Stromal cell of bone marrow (primary cell): ENCODE measurements at places on chromosomes 12 and 14.

GRCh38 chr14:63910583-63911363, 58.0 kb downstream of the SYNE2 start:
- no peak for DNase-seq

DNA sequence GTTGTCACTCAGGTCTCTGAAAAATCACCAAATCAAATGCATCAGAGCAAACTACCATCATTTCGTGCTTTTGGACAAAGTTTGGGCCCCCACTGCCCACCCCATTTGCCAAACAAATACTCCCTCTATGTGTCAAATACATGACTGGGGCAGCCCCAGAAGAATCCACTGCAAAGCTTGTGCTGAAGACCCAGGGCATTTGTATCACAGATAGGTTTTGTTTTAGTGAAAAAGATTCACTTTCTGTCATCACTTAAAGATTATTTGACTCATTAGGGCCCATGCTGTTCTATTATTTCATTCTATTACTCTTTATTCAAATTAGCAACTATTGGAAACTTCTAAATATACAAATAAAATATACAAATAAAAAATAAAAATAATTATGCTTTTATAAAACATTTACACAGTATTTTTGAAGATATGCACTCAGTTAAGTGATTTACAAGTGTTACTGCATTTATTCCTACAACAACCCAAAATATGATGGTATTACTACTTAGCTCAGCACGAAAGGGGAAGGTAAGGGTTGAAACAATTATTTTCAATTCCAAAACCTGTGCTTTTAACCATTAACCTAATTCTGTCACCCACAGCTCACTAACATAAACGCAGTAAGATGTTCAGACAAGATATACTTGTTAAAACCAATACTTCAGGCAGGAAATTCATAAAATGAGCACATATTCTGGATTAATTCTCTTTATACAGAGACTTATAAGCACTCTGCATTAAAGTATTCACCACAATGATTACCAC, 36.5 kb downstream of the LRIG3 start:
- no peak for DNase-seq

DNA sequence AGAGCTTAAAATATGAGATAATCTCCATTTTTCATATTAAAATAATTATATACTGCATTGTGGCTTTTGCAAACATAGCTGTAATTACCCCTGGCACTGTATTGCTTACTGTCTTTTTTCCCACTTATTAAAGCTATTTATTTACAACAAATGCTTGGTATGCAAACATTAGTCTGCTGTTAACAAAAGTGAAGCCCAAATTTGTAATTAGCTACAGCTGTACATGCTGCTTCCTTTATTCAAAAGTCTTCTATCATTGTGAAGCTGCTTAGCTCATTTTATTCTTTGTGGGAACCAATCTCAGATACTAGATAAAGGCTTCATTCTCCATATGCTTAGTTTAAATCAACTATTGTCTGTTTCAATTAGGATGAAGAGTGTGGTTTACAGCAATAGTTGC, 425.8 kb upstream of the FOXG1 start:
- no peak for DNase-seq

- DNase-seq: no peak
These were observed 286.4 kb upstream of the TMEM132C start for GRCh38 chr12:127980585-127980984.

DNA sequence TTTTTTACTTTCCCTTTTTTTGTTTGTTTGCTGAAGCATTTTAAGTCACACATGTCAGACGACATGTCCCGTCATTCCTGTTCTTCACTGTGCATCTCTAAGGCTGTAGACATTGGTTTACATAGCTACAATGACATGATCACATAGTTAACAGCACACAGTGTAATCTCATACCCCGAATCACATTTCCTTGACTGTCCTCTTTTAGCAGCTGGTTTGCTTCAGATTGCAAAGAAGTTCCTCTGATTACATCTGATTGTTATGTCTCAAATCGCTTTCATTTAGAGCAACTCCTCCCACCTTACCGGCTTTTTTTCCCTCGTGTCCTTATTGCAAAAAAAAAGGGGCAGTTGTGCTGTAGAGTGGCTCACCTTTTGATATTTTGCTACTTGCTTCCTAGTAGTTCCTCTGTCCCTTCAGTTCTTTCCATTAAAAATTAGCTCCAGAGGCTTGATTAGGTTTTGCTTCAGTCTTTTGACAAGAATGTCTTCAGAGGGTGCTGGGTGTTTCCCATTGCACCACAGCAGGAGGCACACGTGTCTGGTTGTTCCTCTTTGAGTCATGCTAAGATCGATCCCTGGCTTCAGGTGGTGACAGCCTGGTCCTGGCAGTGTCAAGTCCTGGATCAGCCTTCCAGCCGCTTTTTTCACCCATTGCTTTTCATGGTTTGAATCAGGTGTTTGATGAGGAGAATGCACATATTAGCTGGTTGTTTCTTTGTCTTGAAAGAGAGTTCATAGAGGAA, 35.0 kb downstream of the ZNF664 start:
- DNase-seq: no peak

DNA sequence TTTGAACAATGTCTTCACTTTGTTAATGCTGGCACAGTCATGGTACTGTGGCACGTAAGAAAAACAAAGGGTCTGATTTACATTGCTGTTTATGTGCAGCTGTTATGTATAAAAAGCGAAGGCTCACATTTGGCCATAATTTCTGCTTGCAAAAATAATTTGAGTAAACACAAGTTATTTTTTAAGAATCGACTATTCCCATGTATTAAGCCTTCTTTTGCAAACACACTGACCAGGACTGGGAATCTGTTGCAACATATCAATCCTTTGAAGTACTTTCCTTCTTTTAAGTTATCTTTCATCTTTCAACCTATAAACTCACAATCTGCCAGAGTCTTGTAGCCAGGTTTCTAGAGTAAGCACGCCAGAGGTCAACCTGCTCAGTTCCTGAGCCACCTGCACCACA, 145.4 kb upstream of the BMP4 start:
- DNase-seq: no peak

DNA sequence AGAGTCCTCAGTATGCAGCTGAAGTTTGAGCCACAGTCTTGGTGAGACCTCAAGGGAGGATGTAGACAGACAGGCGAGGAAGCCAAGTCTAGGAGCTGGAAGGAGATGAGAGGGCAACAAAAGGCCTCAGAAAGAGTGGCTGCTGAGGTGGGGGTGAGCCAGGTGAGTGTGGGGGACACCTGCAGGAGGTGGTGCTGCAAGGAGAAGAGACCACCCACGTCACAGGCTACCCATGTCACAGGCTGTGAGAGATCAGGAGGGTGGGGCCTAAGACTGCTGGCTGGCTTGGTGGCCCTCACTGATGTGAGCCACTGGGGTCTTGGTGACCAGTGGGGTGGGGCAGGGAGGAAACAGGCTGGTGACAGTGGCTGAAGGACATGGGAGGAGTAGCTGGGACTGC, 97.3 kb downstream of the KIF26A start:
- no peak for DNase-seq

GRCh38 chr12:41485203-41485602, 297.1 kb downstream of the PDZRN4 start:
- no peak for DNase-seq

GRCh38 chr14:103071544-103072251, 12.3 kb upstream of the LBHD2 start:
- DNase-seq: no peak

GRCh38 chr12:110861729-110862128, 14.9 kb downstream of the CCDC63 start:
- no peak for DNase-seq

- no peak for DNase-seq
These were observed 3.1 kb downstream of the GARIN2 start for GRCh38 chr14:67192366-67192765.

DNA sequence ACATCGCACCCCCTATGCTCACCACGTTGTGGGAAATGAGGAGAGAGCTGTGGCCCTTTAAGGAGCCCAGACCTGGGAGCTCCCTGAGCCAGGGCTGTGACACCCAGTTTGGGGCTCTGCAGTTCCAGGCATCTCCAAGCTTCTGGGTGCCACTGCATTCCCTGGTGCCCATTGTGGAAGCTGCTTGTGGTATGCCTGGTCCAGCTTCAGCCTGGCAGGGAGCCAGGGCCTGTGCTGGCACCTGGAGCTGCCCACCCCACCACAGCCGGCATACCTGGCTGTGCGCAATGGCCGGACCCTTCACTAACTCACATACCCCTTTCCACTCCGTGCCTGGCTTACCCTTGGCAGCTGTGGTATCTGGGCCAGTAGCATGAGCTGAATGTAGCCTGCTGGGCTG, 107.9 kb upstream of the OR4E1 start:
- DNase-seq: no peak

- no peak for DNase-seq
These were observed 192.7 kb downstream of the BTG1 start for GRCh38 chr12:91952916-91953315.

DNA sequence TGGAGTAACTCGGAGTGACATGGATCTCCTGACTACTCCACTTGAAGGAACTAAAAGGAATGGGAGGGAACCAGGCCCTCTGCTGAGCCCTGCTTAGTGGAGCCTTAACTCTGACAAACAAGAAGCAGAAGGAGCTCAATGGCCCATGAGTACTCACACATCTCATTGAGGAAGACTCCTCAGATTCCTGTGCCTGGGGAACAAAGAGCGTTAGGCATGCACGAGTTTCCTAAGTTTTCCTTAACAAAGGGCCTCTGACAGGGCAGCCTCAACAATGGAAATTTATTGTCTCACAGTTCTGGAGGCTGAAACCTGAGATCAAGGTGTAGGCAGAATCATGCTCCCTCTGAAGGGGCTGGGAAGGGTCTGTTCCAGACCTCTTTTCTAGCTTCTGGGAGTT, 185.7 kb upstream of the NTF3 start:
- DNase-seq: no peak

- no peak for DNase-seq
These were observed 103.2 kb upstream of the NAV3 start for GRCh38 chr12:77727442-77728001.

- peak; percentile 1 for DNase-seq
These were observed 534.3 kb downstream of the SOX5 start for GRCh38 chr12:23415180-23415579.
